ENCODE measurements at places on chromosomes 1 and 21. TPM values are rescaled to one million over a fixed set of nuclear protein-coding genes. Genes with fewer than 3 reads are reported as not detected.

DNA sequence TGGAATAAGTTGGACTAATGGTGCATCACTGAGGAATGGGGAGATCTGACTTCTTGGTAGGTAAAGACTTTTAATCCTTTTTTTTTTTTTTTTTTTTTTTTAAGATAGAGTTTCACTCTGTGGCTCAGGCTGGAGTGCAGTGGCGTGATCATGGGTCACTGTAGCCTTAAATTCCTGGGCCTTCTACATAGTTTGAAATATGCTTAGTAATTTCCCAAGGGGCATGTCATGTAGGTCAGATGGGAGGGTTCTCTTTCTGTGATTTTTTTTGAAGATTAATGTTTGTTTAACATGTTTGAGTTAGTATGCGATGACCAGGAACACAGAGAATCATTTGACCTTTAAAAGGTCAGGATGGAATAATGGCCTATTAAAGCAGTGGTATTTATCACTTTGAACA, 129.1 kb downstream of the S1PR1 start:
- DNase-seq, result no peak

Gene TTC24
- polyA plus RNA-seq, result 0.99 TPM

Gene SH2D1B
- 0.17 TPM for polyA plus RNA-seq

DNA sequence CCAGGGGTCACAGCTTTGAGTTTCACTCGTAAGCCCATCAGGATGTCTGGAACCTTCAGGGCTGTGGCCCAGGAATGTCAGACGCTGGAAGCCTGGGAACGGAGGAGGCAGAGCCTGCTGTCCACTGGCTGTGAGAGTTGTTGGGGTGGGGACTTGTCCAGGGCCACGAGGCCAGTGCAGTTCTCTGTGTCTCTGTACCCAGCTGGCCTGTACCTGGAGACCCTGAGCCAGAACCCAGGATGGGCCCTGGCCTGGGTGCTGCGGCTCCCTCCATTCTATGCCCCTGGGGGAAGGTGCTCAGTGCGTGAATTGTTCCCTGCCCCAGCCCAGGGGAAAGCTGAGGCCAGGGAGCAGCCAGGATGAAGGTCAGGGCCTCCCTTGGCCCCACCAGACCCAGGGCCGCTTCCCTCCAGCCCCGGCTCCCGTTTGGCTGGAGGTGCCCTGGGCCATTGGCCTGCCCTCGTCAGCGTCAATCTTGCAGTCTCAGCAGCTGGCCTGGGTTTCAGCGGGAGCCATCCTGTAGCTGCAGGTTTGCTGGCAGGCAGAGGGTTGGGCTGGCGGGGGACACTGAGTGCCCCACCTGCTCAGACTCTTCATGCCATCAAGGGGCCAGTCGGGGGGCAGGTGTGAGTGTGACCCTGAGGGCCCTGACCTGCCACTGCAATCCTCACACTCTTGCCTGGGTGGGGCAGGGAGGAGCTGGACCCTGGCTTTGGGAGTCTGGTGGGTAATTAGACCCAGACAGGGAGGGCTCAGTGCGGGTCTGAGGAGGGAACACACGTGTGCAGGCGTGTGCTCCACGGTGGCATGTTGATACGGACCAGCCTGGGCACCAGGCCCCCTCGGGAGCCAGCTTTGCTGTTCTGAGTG, 724 bp upstream of the CALML6 start:
- no peak for DNase-seq

Gene ADGRL2
- polyA plus RNA-seq, result 184 TPM

- peak; percentile 23 for DNase-seq
These were observed 1.0 kb downstream of the GALNT2 start for GRCh38 chr1:230067871-230068620.

All from right renal cortex interstitium (tissue), 3 donors.